ENCODE measurements at places on chromosomes 6 and 20. TPM values are rescaled to one million over a fixed set of nuclear protein-coding genes. Genes with fewer than 3 reads are reported as not detected.

CST5 gene
- not detected for polyA plus RNA-seq

RAB44 gene
- polyA plus RNA-seq: 0.10 TPM

MCCD1 gene
- polyA plus RNA-seq: not detected

MDFI gene
- 35.6 TPM for polyA plus RNA-seq

DTD1 gene
- polyA plus RNA-seq: 18.8 TPM

FBXO30 gene
- polyA plus RNA-seq: 12.4 TPM

MYT1 gene
- 0.05 TPM for polyA plus RNA-seq

C6orf141 gene
- 2.4 TPM for polyA plus RNA-seq

MEI4 gene
- not detected for polyA plus RNA-seq

NANP gene
- 3.4 TPM for polyA plus RNA-seq

BPIFB1 gene
- polyA plus RNA-seq: not detected

ESR1 gene
- polyA plus RNA-seq: 2.0 TPM

DNA sequence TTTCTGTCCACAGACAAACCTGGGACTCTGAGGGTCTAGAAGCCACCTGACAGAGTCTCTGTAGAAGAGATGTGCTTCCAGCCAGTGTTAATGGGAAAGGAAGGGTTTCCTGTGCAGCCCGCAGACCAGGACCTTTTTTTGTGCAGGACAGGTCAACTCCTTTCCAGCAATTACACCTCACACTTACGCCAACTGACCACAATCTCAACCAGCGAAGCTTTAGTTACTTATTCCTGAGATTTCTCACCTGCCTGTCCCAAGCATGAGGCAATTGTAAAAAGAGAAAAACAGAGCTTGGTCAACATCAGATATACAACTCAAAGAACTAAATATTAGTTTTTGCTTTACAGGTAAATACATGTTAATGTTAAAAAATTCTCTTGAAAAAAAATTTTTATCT, 393.8 kb upstream of the ID4 start:
- no peak for DNase-seq

DNA sequence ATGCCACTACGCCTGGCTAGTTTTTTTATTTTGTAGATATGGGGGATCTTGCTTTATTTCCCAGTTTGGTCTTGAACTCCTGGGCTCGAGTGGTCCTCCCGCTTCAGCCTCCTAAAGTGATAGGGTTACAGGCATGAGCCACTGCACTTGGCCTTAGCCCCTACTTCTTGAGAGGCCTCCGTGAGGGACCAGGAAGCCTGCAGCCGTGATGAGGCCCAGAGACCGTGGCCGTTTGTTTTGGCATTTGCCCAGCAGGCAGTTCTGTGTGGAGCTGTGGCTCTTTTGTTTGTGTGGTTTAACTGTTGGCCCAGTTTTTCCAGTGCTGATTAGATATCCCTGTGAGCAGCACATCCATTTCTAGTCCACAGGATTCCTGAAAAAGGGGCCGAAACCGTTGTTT, 39.8 kb downstream of the SRSF3 start:
- peak; percentile 58 for DNase-seq

DNA sequence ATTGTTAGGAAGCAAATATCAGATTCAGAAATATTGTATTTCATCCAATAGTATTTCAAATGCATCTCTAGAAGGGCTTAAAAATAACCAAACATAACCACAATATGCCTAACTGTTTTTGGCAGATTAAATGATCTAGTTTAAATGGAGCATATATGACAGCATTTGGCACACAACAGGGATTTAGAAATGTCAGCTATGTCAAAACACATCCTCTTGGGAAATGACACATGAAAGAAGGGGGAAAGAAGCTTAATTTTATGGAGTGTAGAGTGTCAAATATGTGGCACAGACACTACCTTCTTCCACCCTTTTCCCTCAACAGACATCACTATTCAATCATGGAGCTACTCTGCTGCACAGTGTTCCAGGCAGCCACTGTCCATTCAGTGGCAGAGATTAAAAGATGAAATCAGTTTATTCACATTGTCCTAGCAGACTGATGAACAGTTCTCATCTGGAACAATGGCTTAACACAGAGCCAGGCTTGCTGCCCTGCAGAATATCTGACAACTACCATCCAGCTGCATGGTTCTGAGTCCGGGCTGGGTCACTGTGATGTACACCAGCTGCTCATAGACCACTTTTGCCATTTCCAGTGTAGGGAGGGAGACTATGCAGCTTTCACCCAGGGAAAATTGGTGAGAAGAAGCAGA, 349.8 kb downstream of the DHX35 start:
- DNase-seq: peak; percentile 27

DNA sequence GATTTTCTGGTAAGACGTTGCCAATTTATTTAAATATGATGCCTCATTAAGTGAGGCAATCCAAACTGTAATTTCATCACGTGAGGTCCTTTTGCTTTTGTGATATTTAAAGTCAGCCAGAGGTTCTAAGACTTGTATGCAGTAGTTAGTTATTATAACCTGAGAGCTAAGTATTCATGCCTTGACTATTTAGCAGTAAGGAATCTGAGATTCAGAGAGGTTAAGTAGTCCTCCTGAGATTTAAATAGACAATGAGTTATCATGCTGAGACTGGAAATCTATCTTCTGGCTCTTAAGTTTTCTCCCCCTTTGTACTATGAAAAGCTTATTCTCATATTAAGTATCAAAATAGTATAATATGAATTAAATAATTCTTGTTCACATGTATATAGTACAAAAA, 158.0 kb downstream of the UTRN start:
- no peak for DNase-seq

DNA sequence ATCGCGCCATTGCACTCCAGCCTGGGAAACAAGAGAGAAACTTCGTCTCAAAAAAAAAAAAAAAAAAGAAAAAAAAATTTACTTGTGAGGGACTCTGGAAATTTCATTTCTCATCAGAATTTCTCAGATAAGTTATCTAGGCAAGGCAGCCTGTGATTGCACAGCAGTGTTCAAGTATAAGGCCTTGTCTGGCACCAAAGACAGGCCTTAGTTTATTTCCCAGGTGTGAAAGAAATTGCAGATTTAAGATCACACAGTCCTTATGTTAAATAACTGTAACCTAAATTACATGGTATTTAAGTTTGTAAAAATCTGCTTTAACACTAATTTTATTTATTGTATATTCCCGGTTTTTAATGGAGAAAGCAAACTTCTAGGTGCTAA, 34.8 kb downstream of the HFE start:
- DNase-seq: no peak

- DNase-seq: no peak
These were observed 64.2 kb upstream of the XRN2 start for GRCh38 chr20:21238818-21239536.

- DNase-seq: no peak
These were observed 164.9 kb downstream of the EYA2 start for GRCh38 chr20:47059536-47059935.

DNA sequence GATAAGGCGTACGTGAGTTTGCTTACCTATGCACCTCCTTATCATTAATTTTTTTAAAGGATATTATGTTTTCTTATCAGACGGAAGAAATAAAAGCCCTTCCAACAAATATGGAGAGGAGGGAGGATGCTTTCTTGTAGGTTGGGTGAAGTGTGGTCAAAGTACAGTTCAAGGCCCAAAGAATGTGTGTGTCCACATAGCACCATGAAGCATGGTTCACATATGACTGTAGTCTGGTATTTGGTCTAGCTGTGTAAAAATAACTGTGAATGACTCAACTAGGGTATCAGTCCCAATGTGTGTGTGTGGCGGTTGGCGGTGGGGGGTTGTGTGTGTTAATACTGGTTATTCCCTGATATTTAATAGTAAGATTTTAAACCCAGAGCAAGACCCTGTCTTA, 212.7 kb downstream of the TMEM242 start:
- DNase-seq: peak; percentile 38

GRCh38 chr6:124961777-124962638, at the start of gene RNF217:
Gene RNF217, plus strand, starts transcription at chr6:124962437. Its CDS starts 108 bp downstream, at chr6:124962545.
- peak; percentile 76 for DNase-seq

GRCh38 chr20:53751620-53752318, 158.1 kb upstream of the ZNF217 start:
- no peak for DNase-seq

- DNase-seq: no peak
These were observed 516.7 kb downstream of the HDGFL1 start for GRCh38 chr6:23086100-23086499.

DNA sequence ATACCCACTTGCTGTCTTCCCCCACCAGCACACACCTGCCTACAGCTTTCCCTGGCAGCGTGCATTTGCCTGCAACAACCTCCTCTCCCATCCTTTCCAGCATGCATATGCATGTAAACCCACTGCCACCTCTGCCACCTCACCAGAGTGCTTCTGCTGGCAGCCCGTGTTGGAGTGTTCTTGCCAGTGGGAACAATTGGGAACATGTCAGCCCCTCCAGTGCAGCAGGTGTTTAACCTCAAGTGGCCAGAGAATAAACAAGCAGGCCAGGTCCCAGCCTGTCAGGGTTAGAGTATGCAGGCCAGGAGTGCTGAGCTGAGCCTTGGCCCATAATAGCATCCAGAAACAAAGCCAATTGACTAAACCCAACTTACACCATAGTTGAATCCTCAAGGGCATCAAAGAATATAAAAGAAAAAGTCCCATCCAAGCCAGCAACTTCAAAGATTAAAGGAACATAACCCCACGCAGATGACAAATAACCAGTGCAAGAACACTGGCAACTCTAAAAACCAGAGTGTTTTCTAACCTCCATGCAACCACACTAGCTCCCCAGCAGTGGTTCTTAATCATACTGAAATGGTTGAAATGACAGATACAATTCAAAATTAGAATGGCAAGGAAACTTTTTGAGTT, 1212.1 kb upstream of the CITED2 start:
- no peak for DNase-seq

DNA sequence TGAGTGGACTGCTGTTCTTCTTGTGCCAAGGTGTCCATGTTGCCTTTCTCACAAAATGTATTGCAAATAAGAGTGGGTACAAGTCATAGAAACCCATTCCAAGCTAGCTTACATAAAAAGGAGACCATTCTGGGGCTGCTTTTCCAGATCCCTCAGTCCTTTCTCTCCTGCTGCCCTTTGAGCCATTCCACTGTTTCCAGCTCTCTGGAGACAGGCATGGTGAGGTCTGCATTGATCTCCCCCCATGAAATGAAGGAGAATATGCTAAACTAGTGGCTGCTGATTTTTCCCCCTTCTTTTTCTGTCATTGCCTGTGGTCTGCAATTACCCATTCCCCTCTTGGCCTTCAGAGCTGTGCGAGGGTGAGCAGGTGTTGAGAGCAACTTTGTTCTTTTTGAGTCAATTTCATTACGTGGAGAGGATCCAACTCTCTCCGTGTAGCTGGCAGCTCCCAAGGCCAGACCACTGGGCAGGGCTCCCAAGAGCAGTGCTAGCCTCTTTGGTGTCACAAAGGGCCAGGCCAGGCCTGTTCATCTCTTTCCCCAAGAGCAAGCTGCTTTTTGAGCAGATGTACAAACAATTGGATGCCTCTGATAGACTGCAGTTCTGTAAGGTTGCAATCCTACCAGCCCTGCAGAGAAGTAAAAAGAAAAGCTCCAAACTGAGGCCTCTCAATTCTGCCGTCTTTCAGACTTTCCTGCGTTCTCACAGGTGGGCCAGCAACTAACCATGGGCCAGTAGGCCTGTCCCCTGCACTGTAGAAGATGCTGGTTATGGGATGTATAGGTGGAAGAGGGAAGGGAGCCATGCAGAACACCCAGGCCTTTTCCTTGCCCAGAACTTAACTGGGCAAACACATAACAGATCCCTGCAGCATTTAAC, 96.1 kb upstream of the ARMC2 start:
- no peak for DNase-seq

DNA sequence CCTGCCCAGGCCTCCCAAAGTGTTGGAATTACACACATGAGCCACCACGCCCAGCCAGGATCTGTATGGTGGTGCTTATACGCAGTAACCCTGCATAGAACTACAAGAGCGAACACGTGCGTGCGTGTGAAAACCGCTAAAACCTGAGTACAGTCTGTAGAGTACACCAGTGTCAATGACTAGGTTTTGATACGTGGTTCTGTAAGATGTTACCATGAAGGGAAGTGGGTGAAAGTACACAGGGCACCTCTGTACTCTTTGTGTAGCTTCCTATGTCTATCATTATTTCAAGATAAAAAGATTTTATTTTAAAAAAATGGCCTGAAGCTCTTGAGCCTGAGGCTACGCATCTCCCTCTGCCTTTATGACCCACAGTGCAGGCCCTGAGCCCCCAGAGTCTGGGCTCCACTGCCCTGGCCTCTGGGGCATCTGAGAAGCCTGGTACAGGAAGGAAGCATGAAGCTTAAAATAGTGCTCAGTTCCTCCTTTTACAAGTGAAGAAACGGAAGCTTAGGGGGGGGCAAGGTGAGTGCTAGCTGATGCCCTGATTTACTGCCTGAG, 21.6 kb downstream of the LY86 start:
- no peak for DNase-seq

DNA sequence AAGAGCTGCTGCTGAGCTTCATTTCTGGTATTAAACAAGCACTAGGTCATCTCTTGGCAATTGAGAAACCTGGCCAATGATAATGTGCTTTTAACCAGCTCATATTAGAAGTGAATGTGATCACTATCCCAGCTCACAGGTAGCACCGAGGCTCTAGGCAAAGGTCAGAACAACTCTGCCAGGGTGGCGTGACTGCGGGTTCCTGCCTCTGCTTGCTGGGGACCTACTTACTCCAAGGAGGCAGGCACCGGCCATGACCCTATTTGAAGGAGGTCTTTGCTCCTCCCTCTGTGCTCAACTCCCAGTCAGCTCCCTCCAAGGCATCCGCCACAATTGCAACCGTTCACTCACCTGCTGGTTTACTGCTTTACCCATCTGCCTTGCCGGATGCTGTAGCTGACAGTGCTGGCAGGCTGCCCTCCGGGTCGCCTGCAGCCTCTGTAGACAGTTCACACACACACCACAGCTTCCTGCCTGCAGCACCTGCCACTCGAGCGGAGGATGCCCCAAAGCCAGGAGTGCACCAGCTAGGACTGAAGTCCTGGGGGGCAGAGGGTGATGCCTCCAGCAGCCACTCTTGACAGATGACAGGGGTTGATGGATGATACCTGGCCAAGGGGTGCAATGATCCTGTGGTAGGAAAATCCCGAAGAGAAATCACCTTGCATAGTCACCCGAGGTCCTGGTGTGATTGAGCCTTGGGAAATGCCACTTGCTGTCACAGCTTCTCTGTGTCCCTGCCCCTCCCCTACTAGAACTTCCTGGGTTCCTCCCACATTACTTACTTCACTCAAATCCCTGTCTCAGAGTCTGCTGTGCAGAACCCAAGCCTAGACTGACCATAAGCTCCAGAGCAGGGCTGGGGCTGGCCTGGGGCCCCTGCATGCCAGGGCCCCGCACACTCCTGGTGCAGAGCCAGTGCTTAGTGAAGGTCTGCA, 8.8 kb upstream of the VSX1 start:
- no peak for DNase-seq

- peak; percentile 47 for DNase-seq
These were observed 35.4 kb downstream of the CEP250 start for GRCh38 chr20:35490736-35491181.

- DNase-seq: peak; percentile 58
These were observed 124.7 kb downstream of the TMEM242 start for GRCh38 chr6:157198425-157199279.

DNA sequence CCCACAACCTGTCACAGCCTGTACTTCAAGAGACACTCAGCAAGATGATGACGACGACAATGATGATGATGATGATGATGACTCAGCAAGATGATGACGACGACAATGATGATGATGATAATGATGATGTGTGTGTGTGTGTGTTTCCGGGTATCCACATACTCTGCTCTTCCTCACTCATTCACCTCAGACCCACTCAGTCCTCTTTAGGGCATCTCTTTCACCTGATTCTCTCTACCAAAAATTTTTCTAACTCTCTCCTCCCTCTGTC, 1.2 kb upstream of the EIF6 start:
- no peak for DNase-seq

GRCh38 chr6:33709605-33710295, 1.8 kb downstream of the UQCC2 start:
- no peak for DNase-seq
